ENCODE measurements at places on chromosomes 12 and 14.

- DNase-seq, result no peak
Observed at GRCh38 chr14:62908506-62908905, 136.8 kb downstream of the KCNH5 start.

DNA sequence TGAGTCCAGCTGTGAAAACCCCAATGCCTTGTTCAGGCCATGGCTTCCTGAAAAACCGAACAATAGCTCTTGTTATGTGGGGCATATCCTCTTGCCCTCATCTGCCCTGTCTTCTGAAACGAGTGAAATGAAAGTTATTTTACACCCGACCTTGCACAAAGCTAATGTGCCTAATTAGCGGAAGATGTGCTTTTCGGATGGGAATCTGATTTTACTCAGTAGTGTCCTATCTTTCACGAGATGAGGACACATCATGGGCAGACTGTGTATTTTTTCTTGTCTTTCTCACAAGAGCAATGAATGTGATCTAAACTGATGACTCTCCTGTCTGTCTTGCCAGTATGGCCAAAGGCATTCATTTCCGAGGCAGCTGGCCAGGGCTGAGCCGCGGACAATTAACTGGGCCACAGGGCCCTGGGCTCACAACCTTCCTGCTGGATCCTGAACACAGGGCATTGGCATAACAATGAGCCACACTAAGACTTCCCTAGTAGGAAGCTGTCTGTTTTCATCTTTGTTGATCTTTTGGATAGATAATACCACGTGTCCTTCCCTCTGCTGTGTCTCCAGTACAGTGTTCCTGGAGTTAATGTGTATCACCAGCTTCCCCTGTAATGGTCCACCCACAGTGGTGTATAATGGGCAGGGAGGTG lies 86.0 kb upstream of the HIF1A start:
- DNase-seq, result no peak

DNA sequence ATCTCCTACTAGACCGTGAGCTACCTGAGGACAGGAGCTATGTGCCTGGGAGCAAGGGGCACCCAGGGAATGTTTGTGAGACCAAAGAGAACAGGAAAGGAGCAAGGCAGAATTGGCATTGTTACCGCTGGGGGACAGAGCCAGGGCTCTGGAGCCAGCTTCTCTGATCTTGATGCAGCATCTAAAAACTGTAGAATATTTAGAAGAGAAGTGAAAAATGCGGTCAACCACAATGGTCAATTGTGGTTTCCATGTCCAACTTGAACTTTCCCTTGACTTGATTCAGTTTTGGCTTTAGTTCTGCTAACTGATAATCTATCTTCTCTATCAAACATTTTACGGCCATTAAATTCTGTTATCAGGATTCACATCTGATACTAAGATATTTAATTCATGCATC lies 201.2 kb downstream of the ANO4 start:
- no peak for DNase-seq

GRCh38 chr12:25102402-25102801 lies 92.6 kb downstream of the DNAI7 start:
- no peak for DNase-seq

DNA sequence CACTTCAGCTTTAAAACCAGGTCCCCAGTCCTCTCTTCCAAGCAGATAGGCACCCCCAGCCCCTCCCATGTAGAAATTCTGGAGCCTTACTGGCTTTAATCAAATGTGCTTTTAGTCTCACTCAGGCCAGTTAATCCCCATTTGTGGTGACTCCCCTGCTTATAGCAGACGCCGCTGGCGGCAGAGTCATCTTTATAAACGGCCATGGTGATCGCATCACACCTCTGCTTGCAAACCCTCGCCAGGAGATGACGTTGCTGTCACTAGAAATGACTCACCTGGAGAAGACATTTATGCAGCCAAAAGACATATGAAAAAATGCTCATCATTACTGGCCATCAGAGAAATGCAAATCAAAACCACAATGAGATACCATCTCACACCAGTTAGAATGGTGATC lies 369.3 kb downstream of the VRK1 start:
- DNase-seq, result no peak

DNA sequence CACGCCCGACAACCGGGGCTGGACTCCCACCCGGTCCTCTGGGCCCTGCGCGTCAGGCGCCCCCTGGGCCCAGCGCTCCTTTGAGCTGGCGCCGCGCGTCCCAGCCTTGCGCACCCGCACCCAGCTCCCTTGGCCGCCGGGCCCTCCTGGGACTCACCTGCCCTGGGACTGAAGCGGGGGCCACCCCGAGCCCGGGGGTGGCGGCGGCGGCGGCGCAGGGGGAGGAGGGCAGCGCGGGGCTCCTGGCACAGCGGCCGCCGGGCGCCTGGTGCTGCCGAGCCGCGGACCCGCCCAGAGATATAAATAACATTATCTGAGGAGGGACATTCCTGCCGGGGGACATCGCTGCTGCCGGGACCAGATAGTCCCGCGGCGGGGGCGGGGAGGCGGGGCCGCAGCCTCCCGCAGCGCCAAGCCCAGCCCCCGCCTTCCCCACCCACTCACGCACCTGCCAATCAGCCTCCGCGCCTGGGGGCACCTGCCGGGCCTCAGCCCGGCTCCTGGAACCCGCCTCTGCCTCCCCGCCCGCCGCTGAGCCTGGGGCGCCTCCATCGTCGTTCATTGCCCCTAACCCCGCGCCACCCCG lies at the start of gene SPTB:
TSS of gene SPTB (minus strand) at position 273 of the 586 bp plus-strand sequence. CDS start 56,813 bp downstream, outside the sequence.
- peak; percentile 93 for DNase-seq

- no peak for DNase-seq
Observed at GRCh38 chr12:121430833-121431415, 31.0 kb downstream of the RNF34 start.

DNA sequence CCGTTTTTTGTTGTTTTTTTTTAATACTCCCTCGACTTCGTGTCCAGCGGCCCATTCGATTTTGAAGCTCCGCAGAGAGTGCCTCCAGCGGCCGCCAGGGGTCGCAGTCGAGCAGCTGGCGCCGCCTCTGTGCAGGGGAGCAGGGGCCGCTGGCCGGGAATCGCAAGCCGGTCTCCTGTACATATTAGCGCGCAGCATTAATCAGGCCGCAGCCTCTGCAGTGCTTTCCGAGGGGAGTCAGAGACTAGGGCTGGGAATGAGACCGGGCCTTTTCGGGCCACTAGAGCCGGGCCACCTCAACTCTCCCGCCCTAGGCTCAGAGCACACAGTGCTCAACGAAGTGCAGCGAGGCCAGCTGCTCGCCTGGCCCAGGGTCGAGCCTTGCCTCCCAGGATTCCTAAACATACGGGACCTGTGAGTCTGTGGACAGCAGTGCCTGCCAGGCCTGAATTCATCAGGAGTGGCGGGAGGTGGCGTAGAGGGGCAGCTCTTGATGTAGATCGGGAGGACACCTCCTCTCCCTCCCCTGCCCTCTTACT lies 81.8 kb downstream of the EMP1 start:
- DNase-seq, result peak; percentile 81

- DNase-seq, result no peak
Observed at GRCh38 chr12:91094032-91094662, 17.1 kb downstream of the LUM start.

DNA sequence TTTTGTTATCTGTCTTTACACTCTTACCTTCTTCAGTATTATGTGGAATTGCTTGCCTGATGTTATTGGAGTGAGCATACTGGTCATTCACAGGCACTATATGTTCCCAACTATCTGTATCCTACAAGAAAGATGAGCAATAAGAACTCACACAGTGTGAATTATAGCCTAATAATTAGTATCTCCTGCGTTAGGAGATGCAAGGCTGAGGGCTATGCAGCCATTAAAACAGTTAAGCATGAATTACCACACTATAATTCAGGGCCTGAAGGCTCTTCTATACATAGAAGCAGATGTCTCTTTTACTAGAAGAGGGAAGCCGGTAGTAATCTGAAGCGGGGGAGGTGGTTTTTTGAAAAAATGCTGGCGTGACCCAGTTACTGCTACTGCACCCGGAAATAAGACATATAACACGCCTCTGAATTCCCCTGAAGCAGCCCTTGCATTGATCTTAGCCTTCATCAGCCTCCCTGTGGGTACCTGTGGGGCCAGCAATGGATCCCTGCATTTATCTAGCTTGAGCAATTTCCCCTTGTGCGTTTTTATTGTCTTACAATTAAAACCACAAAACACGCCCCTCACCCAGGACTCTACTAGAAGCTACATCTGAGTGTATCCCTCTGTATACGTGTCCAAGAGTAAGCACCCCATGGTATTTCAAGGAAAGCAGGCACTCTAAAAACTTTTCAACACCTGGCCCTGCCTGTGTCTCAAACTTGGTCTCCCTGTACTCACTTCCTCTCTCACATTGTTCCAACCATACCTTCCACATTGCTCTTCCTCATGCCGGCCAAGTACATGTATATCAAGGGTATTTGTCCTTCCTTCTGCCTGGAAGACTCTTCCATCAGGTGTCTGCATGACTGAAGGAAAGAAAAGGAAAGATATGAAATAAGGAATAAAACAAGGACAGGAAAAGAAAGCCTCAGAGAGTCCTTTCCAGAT lies 210.9 kb upstream of the ARID2 start:
- DNase-seq, result peak; percentile 61

DNA sequence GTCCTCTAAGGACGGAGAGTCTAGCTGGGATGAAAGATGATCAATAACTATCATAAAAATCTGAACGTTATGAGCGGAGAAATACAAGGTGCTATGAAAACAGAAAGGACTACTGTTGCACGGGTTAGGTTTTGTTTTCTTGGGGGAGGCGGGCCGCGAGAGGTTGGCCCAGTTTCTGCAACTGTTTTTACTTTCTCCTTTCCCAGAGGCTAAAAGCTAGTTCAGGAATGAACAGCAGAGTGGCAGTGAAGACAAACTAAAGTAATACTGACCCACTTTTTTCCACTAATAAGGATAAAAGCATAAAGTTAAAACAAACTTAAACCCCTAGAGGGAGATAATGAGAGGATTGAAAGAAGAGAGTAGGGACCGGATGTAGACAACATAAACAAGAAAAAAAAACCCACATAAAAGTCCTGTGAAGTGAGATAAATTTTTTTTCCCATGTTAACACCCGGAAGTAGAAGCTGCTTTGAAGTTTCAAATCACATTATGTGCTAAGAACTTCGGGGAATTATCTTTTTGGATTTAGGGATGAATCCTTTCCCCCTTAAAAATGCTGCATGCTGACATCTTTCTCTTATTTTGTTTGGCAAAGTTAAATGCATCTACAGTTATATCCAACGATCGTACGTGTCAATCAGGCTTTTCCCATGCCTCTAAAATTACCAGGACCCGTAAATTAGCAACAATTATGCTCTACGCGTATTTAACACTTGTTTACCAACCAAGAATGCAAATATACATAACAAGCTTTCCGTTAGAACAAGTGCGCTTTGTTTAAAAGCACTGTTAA lies 1.0 kb upstream of the CDK17 start:
- DNase-seq, result peak; percentile 95

DNA sequence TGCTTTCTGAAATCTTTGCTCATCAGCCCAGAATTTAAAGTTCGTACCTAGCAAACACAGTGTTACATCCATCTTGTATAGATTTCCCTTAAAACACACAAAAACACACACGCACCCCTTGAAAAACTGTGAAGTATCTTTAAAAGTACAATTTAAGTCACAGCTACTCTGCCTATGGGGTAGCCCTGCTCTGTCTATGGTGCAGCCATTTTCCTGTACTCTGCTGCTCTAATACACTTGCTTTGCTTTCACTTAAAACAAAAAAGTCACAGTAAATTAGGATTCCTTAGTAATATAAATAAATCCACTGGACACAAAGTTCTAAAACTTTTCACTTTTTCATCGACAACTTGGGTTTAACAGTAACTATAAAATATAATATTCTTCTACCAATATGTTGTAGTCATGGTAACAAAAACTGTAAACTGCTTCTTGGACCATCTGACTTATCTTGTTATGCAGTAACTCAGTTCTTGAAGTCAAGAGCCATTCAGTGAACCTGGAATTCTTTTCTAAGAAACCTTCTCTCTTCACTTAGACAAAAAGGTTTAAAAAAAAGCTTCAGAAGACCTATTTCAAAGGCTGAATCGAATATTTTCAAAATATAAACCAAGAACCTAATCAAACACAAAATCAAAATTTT lies 63.5 kb downstream of the MED13L start:
- no peak for DNase-seq

DNA sequence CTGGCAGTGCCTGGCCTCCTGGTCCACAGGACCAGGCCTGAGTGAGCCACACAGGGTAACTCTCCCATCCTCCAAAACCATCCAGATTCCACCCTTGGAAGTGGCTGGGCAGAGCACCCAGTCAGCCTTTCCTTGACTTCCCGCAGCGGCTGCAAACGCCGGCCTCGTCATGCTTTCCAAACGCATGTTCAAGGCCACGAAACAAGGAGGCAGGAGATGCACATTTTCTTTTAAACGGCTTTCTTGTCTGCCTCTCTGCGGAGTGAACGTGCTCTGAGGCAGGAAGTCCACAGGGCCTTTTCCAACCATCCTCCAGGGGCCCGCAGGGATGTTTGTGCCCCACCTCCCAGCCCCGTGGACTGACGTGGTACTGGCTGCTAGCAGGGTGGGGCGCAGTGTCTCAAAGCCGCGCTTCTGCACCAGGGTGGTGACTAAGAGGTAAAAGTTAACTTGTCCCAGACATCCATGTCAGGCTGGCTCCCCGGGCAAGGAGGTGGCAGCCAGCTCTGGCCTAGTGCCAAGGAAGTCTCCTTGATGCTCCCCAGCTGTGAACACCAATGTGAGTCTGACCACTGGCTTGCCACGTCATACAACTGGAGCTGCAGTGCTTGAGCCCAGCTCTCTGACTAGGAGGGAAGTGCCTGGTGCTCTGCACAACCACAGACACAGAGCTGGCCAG lies 45.0 kb downstream of the KCNA5 start:
- peak; percentile 2 for DNase-seq

GRCh38 chr12:94750864-94751263 lies 100.5 kb upstream of the TMCC3 start:
- no peak for DNase-seq

GRCh38 chr14:96676166-96676565 lies 121.0 kb upstream of the VRK1 start:
- no peak for DNase-seq

DNA sequence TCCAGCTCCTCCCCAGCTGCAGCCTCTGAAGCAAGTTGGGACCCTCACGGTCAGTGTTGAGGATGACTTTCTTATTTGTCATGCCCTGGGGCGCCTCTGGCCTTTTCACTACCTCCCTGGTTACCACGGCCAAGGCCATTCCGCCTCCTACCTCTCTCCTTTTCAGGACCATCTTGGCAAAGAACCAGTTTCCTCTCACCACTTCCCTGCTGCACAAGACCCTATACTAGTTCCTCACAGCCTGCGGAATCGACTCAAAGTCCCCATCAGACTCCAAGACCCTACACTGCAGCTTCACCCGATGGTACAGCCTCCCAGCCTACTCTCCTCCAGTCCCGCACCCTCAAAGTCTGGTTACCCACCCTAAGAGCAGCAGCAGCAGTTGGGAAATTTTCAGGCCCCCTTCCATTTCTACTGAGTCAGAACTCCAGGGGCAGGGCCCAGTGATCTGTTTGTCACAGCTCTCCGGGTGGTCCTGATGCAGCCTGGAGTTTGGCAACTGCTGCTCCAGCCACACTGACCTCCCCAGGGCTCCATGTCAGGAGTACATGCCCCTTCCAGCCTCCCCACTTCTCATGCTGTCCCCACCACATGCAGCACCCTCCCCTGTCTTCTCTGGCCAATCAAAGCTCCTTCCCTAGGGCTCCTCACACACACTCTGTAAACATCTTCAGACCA lies 5.4 kb downstream of the VWF start:
- no peak for DNase-seq

GRCh38 chr14:100692859-100693558 lies 33.7 kb upstream of the DLK1 start:
- DNase-seq, result no peak

Data from hematopoietic multipotent progenitor cell treated with erythropoietin and hydrocortisone succinate and interleukin-3 and kit ligand, for 4 days (in vitro differentiated cells).